Spleen (tissue), 13 donors: ENCODE measurements at places on chromosomes 2 and 18. TPM values are rescaled to one million over a fixed set of nuclear protein-coding genes. Genes with fewer than 3 reads are reported as not detected.

Gene CIB4
- not detected for total RNA-seq

Gene MARCHF4
- not detected for total RNA-seq

Gene NMUR1
- total RNA-seq, result 4.6 TPM

Gene CLEC4F
- 4.8 TPM for total RNA-seq

Gene TWSG1
- 16.1 TPM for total RNA-seq

Gene TSPYL6
- total RNA-seq, result not detected

Gene GPR75
- total RNA-seq, result 4.5 TPM

Gene HOXD4
- 5.9 TPM for total RNA-seq

Gene GAREM1
- total RNA-seq, result 5.3 TPM

Gene SERPINB4
- total RNA-seq, result not detected

Gene MDH1B
- total RNA-seq, result 1.3 TPM

Gene REEP1
- 4.0 TPM for total RNA-seq

Gene POTEJ
- not detected for total RNA-seq

Gene ARHGEF4
- not detected for total RNA-seq

Gene C2orf15
- total RNA-seq, result 1.4 TPM

Gene FOXI3
- not detected for total RNA-seq

Gene MAP3K19
- total RNA-seq, result not detected

Gene GPR35
- total RNA-seq, result 18.7 TPM

Gene OLA1
- total RNA-seq, result 39.2 TPM

Gene FTCDNL1
- total RNA-seq, result 4.9 TPM

Gene COLEC11
- 6.1 TPM for total RNA-seq

Gene TNFAIP6
- 9.4 TPM for total RNA-seq

Gene SERPINB12
- total RNA-seq, result not detected

Gene AFTPH
- 36.9 TPM for total RNA-seq

Gene CFC1
- total RNA-seq, result not detected

Gene SLC9A4
- not detected for total RNA-seq

Gene MOB4
- 23.7 TPM for total RNA-seq

Gene EVA1A
- 10.6 TPM for total RNA-seq

Gene UBXN4
- total RNA-seq, result 92.7 TPM

Gene AMER3
- total RNA-seq, result not detected

Gene MC5R
- total RNA-seq, result not detected
